ENCODE measurements at places on chromosomes 7 and 10. TPM values are rescaled to one million over a fixed set of nuclear protein-coding genes. Genes with fewer than 3 reads are reported as not detected.

DNA sequence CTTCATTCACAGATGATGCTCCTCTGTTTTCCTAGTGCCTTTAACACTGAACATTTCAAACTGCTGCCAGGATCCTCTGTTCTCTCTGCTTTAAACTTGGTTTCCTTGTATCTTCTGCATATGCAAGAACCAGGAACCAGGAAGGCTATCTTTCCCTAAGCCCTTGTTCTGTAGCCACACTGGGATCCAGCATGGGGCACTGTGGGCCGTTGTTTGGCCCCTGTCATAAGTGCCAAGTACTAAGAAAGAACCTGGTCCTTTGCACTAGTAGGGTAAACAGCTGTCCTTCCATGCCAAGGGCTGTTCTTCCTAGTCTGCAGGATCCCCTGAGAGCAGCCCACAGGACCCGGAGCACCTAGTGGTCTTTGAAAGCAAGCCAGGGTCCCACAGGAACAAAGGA, 49.0 kb upstream of the TRIM8 start:
- no peak overlapping the region for H3K4me3 ChIP-seq
- H3K4me1 ChIP-seq, result peaks cover 27% of the 10 kb centered on the region
- peaks cover 19% of the 10 kb centered on the region for H3K36me3 ChIP-seq
- no peak overlapping the region for H3K27ac ChIP-seq

DNA sequence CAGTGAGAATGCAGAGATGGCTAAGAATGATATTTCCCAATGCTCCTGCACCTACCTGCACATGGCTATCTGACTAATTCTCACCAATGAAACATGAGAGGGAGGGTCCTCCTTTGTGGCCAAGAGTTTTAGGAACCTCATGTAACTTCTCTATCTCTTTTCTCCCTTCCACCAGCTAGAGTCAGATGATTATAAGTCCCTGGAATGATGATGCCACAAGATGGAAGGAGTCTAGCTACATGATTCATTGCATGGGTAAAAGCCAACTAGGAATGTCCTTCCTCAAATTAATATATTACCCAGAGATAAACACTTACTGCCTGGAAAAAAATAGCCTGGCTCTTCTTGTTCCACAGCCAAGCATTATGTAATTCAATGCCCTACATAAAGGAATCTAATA, 55.1 kb upstream of the AASS start:
- H3K4me1 ChIP-seq, result no peaks in the 10 kb centered on the region
- H3K36me3 ChIP-seq, result no peaks in the 10 kb centered on the region
- no peak overlapping the region for H3K27ac ChIP-seq
- no peak overlapping the region for H3K4me3 ChIP-seq
- no peaks in the 10 kb centered on the region for H3K27me3 ChIP-seq

GRCh38 chr7:36686499-36686898, 37.8 kb downstream of the AOAH start:
- peaks cover 8% of the 10 kb centered on the region for H3K4me1 ChIP-seq
- H3K4me3 ChIP-seq, result no peak overlapping the region
- no peak overlapping the region for H3K27ac ChIP-seq
- H3K36me3 ChIP-seq, result no peaks in the 10 kb centered on the region

GRCh38 chr10:52387744-52388143, 73.7 kb downstream of the DKK1 start:
- no peak overlapping the region for H3K27ac ChIP-seq
- H3K4me3 ChIP-seq, result no peak overlapping the region
- H3K4me1 ChIP-seq, result no peaks in the 10 kb centered on the region
- H3K27me3 ChIP-seq, result no peaks in the 10 kb centered on the region
- DNase-seq, result no peak

DNA sequence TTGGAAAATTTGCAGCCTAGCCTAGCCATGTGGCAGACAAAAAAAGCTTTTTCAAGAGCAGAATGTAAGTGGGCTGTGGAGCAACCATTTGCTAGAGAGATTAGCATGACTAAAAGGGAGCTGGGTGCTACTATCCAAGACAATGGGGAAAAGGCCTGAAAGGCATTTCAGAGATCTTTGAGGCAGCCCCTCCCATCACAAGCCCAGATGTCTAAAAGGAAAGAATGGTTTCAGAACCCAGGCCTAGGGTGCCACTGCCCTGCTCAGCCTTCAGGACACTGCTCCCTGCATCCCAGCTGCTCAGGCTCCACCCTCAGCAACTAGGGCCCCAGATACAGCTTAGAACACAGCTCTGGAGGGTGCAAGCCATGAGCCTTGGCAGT, 24.7 kb downstream of the PNLIPRP3 start:
- H3K27me3 ChIP-seq, result no peaks in the 10 kb centered on the region
- H3K36me3 ChIP-seq, result no peaks in the 10 kb centered on the region
- no peak for DNase-seq
- H3K4me3 ChIP-seq, result no peak overlapping the region
- H3K27ac ChIP-seq, result no peak overlapping the region
- no peaks in the 10 kb centered on the region for H3K4me1 ChIP-seq

Gene FAM204A
- 122 TPM for total RNA-seq

DNA sequence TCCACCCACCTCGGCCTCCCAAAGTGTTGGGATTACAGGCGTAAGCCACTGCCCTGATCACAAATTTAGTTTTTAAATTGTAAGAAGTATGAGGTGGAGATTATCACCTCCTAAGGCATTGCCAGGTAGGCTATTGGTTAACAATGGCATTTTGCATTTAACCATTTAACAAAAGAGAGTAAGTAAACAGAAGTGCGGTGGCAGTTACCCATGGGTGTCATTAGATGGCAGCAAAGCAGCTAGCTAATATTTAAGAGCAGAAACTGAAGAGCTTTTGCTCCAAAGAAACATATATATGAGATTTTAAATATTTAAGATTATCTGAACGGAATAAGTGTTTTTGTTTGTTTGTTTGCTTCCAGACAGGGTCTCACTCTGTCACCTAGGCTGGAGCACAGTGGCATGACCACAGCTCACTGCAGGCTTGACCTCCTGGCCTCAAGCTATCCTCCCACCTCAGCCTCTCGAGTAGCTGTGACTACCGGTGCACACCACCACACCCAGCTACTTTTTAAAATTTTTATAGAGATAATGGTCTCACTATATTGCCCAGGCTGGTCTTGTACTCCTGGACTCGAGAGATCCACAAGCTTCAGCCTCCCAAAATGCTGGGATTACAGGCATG, 325.5 kb upstream of the C7orf33 start:
- no peaks in the 10 kb centered on the region for H3K27me3 ChIP-seq
- no peak overlapping the region for H3K27ac ChIP-seq
- no peak for DNase-seq
- H3K4me3 ChIP-seq, result no peak overlapping the region

Gene CYP2C8
- total RNA-seq, result not detected

DNA sequence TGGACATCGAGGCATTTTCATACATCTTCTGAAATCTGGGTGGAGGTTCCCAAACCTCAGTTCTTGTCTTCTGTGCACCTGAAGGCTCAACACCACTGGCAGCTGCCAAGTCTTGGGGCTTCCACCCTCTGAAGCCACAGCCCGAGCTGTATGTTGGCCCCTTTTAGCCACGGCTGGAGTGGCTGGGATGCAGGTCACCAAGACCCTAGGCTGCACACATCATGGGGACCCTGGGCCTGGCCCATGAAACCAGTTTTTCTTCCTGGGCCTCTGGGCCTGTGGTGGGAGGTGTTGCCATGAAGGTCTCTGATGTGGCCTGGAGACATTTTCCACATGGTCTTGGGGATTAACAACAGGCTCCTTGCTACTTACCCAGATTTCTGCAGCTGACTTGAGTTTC, 62.1 kb downstream of the INPP5A start:
- no peak overlapping the region for H3K27ac ChIP-seq
- H3K36me3 ChIP-seq, result no peaks in the 10 kb centered on the region
- H3K4me3 ChIP-seq, result no peak overlapping the region
- peaks cover 37% of the 10 kb centered on the region for H3K4me1 ChIP-seq

DNA sequence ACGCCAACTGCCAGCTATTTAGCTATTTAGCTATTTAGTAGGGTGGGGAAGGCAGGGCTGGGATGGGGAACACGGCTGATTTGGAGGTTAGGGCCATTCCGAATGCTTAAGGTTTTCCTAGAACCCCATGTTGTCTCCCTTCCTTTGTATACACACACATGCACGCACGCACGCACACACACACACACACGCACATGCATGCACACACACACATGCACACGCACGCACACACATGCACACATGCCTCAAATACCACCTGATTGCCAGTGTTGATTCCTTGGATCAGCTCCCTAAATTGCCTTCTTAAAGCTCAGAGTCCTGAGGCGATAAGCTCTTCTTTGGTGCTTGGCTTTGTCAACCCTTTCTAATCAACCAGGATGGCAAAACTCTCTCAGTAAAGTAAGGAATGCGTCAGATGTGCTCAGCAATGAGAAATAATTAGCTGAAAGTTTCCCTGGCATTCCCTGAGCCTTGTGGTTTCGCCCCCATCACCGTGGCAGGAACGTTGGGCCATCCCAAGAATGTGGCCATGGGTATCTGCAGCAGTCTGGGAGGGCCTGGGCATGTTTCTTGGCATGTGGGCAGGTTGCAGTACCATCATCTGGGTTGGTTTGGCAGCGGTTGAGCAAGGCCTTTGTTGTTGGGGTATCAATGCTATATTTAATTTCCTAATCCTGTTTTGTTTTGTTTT, 305.6 kb downstream of the LRMDA start:
- no peak overlapping the region for H3K27ac ChIP-seq
- no peaks in the 10 kb centered on the region for H3K4me1 ChIP-seq
- no peaks in the 10 kb centered on the region for H3K27me3 ChIP-seq
- no peak for DNase-seq

GRCh38 chr10:11282156-11282555, 264.5 kb downstream of the CELF2 start:
- H3K36me3 ChIP-seq, result no peaks in the 10 kb centered on the region
- no peak overlapping the region for H3K4me3 ChIP-seq
- DNase-seq, result no peak
- H3K27me3 ChIP-seq, result peaks cover 8% of the 10 kb centered on the region
- no peak overlapping the region for H3K27ac ChIP-seq
- H3K4me1 ChIP-seq, result no peaks in the 10 kb centered on the region

DNA sequence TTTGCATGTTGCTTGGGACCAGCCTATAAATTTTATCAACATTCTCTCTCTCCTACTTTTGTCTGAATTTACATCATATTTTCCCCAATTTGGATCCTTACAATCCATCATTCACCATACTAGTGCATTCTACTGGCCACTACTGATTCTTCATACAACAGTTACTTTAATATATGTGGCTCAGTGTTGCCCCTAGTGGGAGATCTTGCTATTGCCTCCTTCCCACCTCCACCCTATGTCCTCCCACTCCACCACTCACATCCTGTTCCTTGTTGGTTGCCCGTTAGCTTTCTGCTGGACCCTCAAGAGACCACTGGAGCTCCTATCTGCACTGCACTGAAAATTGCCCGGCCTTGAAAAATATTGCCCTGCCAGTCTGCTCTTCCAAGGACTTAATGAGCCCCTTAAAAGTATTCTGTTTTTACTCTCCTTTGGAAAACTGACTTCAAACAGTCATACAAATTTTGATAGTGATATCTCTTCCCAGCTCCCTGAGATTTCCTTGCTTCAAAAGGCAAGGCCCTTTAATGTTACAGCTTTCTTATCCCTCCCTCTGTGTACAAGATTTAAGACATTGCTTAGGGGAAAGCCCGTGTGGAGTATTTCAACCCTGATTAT, 243.2 kb upstream of the TMEM229A start:
- H3K4me3 ChIP-seq, result no peak overlapping the region
- peak; percentile 20 for DNase-seq
- H3K27ac ChIP-seq, result no peak overlapping the region
- H3K27me3 ChIP-seq, result no peaks in the 10 kb centered on the region

All from SJSA1 (cell line).